Fibroblast of the aortic adventitia (primary cell): ENCODE measurements at places on chromosomes 1 and 21.
A peak's percentile ranks its signal among the peaks of the same experiment; 100 is the strongest.

DNA sequence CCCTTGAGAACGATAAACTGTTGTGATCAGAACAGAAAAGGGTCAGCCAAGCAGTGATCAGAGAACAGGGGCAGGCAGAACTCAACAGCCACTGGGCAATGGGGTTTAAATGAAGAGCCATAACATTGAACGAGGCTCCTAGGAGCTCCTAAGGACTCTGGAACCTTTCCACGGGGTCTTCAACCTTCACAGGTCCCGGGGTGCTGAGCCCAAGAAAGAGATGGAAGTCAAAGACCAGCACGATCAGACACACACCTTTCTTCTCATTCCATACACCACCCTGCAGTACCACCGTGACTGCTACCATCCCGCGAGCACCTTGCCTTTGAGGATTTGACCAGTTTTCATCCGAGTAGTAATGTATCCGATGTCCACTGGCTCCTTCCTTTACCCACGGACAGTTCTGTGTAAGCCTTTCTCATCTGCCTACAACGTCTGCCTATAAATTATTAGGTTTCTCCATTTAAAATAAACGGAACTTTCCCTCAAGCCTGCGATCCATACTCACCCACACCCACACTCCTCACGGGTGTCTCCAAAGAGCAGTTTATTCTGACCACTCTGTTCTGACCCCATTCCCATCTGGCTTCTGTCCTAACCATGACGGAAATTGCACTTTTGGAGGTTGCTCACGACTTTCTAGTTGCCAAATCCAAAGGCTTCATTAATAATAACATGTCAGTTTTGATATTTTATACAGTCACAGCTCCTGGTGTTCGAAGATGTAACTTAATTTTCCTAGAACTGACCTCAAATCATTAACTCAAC, 16.8 kb upstream of the HHAT start:
- DNase-seq = peak; percentile 51

GRCh38 chr21:14453339-14454015, 70.5 kb upstream of the HSPA13 start:
- no peak for DNase-seq

- no peak for DNase-seq
These were observed 68.4 kb downstream of the RAB3GAP2 start for GRCh38 chr1:220203816-220204215.

DNA sequence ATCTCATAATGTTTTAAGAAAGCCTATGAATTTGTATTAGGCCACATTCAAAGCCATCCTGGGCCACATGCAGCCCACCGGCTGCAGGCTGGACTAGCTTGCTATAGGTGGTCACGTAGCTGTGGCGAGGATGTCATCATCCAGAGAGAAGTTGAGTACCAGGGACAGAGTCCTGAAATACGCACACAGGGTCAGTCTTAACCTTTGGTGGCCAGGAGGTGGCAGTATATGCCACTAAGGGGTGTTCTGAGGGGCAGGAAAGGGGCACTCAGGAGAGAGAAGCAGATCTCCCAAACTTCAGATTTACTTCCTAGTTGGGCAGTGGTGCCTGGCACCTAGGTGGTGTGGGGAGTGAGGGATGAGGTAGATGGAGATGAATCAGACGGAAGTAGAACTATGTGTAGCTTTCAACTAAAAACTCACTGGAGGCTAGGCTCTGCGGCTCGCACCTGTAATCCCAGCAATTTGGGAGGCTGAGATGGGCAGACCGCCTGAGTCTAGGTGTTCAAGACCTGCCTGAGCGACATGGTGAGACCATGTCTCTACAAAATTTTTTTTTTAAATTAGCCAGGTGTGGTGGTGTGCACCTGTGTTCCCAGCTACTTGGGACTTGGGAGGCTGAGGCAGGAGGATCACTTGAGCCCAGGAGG, 16.3 kb upstream of the CDK18 start:
- DNase-seq = peak; percentile 71

- DNase-seq = no peak
These were observed 183.5 kb downstream of the RUNX1 start for GRCh38 chr21:34865400-34866241.

DNA sequence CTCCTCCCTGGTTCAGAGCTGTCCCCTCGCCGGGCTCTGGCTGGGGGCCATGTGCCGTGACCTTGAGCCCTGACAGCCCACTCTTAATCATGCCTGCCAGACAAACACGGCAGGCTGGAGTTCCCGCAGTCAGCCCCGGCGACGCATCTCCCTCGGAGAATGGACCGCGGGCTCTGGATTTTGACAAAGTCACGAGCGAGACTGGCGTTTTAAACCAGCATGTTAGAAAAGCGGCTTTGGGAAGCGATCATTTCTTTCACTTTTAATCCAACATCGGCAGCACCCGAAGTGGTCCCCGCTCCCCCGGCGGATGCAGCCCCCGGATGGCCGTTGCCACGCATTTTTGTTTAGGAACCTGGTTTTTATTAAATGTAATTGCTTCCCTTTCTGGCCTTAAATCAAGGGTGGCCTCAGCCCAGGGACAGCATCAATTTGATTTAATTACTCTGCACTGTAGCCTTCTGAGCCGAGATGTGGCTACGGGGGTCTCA, 70.9 kb downstream of the PRDM16 start:
- no peak for DNase-seq

DNA sequence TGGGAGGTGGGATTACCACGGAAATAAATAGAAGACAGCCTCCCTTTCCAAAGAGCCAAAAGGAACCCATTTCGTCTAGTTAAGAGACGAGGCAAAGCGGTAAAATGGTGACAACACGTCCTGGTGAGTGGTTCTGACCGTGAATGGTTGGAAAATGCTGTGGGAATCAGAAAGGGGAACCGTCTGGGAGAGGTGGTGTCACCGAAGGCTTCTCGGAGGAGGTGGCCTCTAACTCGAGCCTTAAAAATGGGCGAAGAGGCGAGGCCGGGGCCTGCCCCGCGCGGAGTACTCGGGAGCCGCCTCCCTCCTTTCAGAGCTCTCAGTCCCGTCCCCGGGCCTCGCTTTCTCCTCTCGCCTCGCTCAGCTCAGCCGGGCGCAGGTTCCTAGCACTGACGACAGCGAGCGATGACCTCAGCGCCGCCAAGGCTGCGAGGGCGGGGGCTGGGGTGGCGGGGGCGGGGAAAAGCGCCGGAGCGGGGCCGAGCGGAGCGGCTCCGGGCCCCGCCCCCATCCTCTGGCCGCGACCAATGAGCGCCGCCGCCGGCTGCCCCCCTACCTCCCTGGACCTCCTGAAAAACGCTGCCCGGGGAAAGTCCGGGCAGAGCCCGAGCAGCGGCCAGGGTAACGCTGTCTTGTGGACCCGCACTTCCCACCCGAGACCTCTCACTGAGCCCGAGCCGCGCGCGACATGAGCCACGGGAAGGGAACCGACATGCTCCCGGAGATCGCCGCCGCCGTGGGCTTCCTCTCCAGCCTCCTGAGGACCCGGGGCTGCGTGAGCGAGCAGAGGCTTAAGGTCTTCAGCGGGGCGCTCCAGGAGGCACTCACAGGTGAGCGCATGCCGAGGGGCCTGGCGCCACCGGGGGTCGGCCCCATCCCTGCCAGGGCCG, at the start of gene BTG2:
BTG2 (plus strand) TSS at position 601 of the 890 bp plus-strand sequence; CDS start at position 689, 88 bp downstream.
- peak; percentile 86 for DNase-seq

- peak; percentile 97 for DNase-seq
These were observed 40.6 kb downstream of the SRRM1 start for GRCh38 chr1:24683713-24684162.

DNA sequence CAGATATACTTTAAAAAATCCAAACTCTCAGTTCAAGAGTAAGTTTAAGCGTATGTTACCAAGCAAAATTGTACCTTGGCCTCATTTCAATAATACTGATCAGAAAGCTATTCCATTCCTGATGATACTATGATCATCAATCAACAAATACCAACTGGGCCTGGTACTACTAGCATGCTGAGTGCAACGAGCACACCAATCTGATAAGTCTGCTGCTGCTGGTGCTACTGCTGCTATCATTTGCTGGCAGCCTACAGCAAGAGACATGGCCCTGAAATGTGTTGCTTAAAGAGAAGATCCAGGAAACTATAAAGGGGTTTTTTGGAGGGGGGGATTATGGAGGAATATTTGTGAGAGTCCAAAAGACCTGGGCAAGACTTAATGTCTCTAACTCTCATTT, 39.7 kb downstream of the NME7 start:
- no peak for DNase-seq

- no peak for DNase-seq
These were observed 5.7 kb upstream of the IL10 start for GRCh38 chr1:206778031-206778430.

GRCh38 chr1:195576641-195577040, 1031.6 kb downstream of the KCNT2 start:
- DNase-seq = no peak

DNA sequence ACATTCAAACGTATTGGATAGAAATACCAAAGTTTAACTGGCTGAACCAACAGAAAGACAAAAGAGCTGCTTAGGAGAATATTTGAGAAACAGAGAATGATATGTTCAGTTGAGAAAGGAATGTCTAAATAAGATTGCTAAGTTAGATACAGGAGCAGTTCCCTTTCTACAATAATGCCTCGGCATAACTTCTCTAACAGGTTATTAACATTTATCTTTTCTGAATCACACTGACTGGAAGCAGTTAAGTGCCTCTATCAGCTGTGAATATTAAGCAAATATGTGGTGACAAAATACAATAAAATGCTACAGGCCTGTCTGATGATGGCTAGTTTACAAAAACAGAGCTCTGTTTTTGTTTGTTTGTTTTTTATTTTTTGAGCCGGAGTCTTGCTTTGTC, 121.9 kb downstream of the KCNK1 start:
- DNase-seq = no peak

DNA sequence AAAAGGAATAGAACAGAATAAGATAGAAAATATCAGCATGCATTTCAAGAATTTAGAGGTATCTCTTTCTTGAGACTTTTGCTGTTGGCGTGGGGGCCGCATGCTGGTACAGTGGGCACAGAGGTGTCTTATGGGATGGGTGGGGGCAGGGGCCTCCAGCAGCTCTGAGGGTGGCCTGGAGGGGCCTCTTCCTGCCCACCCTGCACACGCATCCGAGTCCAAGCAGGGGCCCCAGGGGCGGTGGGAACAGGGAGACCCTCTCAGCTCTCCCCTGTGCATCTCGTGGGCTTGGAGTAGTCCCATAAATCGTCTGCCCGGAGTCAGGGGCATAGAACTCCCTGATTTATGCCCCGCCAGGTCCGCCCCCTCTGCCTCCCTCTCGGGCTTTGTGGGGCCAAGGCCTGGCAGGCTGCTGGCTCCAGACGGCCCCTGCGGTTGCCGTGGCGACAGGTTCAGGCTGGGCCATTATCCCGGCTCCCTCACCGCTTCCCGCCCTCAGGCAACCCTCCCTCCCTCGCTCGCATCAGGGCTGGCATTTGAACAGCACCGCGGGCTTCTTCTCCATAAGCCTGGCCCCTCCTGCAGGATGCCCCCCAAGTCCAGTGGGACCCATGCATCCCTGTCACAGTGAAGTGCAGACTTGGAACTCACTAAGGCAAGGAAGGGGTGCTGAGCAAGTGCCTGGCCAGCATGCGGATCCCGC, 133.2 kb upstream of the ZBTB40 start:
- DNase-seq = no peak

- DNase-seq = no peak
These were observed 333.6 kb upstream of the CAMK1G start for GRCh38 chr1:209249785-209250440.

- DNase-seq = no peak
These were observed 87.3 kb downstream of the CASZ1 start for GRCh38 chr1:10709165-10709564.

GRCh38 chr1:237911911-237912310, 21.2 kb upstream of the ZP4 start:
- no peak for DNase-seq

DNA sequence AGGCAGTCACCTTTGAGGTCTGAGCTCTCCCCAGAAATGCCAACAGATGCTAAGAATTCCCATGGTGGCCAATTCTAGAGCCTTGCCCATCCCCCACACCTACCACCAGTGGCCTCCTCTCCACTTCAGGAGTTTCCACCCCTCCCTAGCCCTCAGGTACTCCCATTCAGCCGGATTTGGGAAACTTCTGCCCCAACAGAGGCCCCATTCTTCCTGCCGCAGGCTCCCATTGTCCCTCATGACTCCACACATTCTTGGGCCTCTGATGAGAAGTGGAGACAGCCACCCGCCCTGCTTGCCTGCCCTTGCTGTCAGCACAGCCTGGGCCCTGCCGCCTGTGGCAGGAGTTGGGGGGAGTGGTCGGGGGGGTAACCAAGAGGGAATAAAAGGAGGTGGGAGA, 4.6 kb downstream of the BLACAT1 start:
- DNase-seq = no peak

DNA sequence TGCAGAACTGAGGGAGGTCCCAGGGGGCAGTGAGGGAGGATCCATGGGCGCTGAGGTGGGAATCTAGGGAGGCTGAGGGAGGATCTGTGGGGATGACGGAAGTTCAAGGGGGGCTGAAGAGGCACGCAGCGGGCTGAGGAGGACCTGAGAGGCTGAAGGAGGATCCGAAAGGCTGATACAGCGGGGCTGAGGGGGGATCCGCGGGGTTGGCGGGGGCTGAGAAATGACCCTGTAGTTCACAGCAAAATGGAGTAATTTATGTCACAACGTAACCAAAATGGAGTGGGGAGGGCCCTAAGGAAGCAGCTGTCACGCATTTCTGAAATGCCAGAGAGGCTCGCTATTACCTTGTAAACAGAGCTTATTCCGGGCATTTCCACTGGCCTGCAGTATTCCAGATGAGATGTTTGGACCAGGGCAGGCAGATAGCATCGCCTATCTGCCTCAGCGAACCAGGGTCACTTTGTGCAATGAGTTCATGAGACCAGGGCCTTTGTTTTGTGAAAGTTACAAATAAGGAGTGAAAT, 926 bp upstream of the MRPL55 start:
- DNase-seq = no peak

- DNase-seq = no peak
These were observed 60.7 kb upstream of the TEKT2 start for GRCh38 chr1:36023098-36023769.

DNA sequence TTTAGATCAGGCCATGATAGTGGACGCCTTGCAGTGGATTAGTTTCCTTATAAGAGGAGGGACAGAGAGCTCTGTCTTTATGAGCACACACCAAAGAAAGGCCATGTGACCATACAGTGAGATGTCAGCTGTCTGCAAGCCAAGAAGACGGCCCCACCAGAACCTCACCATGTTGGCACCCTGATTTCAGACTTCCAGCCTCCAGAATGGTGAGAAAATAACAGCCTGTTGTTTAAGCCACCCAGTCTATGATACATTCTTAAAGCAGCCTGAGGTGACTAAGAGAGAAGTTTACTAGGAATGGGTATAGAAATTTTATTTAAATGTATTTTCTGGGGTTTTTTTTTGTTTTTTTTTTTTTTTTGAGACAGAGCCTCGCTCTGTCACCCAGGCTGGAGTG, 29.5 kb downstream of the L1TD1 start:
- DNase-seq = no peak

DNA sequence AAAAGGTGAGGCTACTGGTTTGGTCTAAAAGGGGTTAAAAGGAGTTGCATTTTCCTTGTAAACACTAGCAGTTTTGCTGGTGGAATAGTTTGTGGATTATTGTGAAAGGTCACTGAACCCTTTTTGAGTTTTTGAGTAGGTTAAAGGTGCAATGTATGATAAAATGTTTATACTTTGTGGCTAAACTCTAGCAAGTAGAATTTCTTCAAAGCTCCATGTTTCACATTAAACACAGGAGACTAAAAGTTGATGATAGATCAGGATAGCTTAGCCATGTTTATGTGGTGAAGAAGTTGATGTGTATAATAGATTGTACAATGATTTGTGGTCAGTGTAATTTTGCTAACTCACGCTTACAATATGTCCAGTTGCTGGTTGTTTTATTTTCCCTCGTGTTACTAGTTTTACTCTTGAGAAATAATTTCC, 13.1 kb downstream of the ZNF326 start:
- DNase-seq = no peak

GRCh38 chr1:86965012-86965826, 50.8 kb downstream of the HS2ST1 start:
- DNase-seq = peak; percentile 74
